CMK (cell line): ENCODE measurements at places on chromosomes 6 and 20.

- no peak for DNase-seq
These were observed 165.0 kb upstream of the SULF2 start for GRCh38 chr20:47950124-47950912.

GRCh38 chr6:27168108-27168507, 79.4 kb upstream of the PRSS16 start:
- no peak for DNase-seq

- no peak for DNase-seq
These were observed 4.0 kb downstream of the VARS1 start for GRCh38 chr6:31791324-31792089.

DNA sequence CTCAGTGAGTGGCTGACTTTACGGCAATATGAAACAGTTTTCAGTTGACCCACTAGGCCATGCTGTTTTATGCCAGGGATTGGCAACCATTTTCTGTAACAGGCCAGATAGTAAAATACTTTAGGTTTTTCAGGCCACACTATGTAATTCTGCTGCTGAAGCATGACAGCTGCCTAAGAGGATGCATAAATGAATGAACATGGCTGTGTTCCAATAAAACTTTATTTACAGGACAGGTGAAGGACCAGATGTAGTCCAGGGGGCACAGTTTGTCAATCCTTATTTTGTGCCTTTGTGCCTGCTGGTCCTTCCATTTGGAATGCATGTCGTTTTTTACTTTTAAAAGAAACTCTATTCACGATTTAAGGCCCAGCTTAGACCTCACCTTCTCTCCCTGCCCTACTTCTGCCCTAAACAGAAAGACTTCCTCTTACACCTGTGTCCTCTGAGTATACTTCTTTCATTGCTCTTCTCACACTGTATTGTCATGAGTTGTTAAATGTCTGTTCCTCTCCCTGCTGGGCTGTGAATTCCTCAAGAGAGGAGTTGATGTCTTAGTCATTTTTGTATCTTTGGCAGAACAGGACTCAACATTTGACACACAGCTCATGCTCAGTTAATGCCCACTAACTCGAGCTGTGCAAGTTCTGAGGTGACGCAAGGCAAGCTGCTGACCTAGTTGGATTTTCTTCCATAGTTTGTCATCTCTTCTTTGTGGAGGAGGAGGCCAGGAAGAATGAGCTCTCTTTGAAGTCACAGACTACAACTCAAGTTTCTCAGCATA, 90.1 kb upstream of the MAP7 start:
- DNase-seq: no peak

GRCh38 chr6:162922563-162923166, 194.9 kb downstream of the PACRG start:
- no peak for DNase-seq

DNA sequence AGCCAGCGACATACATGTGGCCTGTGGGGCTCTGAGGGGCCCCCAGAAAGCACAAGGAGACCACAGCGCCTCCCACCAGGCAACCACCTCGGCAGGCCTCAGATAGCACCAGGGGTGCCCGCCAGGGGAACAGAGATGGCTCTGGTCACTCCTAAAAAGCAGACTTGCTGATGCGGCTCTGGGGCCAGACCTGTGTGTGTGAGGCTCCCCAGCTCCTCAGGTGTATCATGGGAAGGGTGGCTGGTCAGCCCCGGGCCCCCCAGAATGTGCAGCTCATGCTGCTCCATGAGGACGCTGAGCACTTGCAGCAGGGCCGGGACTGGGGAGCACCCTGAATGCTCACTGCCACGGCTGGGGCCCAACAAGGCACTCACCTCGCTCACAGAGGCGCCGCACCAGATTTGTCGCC, 60.2 kb downstream of the PYGB start:
- DNase-seq: no peak

- no peak for DNase-seq
These were observed 59.5 kb upstream of the MBOAT1 start for GRCh38 chr6:20271818-20272217.

DNA sequence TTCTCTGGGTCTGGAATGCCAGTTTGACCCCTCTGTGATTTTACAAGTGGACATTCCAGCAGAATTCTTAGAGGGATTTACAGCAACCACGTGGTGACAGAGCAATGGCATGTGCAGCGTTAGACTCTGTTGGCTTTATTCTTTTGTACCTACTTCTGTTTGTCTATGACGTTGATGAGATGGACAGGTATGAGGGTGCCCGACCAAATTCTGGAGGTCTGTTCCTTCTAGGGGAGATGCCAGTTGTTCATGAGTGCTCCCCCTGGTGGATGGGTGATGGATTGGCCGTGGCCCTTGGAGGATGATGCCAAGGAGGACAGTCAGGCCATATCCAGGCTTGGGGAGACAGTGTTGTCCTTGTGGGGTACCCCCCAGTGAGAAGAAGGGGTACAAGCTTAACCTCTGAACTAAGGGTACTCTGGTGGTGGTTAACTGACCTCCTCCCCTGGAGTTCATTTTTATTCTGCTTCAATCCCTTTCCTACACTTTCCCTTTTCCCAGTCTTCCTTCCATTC, 198.6 kb downstream of the DTNBP1 start:
- DNase-seq: peak; percentile 35

DNA sequence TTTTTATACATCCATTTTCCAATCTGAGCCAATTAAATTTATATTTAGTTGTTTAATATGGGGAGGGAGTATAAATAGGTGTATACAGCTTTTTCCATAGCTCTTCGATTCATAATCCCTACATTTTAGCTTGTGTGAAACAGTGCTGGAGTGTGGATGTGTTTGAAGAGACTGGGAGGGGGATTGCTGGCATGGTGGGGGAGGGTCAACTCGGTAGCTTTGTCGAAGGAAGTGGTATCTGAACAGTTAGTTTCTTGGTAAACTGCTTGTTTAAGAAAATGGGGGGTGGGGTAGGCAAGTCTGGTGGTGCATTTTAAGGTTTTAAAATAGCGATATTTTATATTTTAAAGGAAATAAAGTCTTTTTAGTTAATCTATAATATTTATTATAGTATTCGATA, 1.4 kb upstream of the LIN28B start:
- no peak for DNase-seq

DNA sequence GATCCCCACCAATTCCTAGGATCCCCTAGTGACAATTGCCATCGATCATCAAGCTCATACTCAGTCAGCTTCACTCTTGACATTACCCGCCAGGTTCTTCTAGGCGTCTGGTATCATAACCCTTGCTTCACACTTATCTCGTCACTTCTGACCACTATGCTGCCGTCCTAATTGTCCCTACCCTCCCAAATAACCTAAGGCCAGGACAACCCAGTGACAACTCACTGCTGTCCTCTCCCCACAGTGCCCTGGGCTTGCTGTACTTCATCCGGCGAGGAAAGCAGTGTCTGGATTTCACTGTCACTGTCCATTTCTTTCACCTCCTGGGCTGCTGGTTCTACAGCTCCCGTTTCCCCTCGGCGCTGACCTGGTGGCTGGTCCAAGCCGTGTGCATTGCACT, 3.7 kb downstream of the SYS1 start:
- no peak for DNase-seq

- no peak for DNase-seq
These were observed 24.9 kb downstream of the CITED2 start for GRCh38 chr6:139349464-139350020.
